ENCODE measurements at places on chromosomes 12 and 14.
A peak's percentile ranks its signal among the peaks of the same experiment; 100 is the strongest.

DNA sequence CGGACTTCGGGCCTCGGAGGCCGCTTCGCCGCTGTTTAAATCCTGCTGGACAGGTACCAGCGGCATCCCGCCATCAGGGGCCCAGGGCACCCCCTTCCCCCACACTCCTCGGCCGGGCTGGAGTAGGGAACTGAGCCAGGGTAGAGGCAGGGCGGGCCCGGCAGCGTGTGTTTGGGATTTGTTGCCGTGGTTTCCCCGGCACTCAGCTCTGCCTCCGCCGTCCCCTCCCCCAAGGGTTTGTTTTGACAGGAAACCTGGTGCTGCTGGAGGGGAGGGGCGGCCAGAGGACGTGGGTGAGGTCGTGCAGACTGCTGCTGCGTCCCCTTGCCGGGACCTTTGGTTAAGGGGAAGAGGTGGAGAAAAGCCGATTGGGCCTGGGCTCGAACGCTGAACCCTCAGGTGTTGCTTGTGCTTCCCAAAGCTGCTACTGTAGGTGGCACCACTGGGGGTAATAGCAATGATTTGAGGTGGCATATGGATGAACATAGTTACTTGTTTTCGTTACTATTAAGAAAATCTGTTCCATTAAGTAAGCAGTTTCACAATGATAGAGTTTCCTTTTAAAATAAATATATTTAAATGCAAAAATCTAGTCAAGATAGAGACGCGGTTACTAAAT is 778 bp downstream of the TCP11L2 start:
- peak; percentile 69 for DNase-seq

- DNase-seq, result peak; percentile 37
Observed at GRCh38 chr14:24734917-24735500, 101.0 kb upstream of the GZMB start.

GRCh38 chr14:35375558-35376025 is 29.0 kb downstream of the NFKBIA start:
- peak; percentile 51 for DNase-seq

DNA sequence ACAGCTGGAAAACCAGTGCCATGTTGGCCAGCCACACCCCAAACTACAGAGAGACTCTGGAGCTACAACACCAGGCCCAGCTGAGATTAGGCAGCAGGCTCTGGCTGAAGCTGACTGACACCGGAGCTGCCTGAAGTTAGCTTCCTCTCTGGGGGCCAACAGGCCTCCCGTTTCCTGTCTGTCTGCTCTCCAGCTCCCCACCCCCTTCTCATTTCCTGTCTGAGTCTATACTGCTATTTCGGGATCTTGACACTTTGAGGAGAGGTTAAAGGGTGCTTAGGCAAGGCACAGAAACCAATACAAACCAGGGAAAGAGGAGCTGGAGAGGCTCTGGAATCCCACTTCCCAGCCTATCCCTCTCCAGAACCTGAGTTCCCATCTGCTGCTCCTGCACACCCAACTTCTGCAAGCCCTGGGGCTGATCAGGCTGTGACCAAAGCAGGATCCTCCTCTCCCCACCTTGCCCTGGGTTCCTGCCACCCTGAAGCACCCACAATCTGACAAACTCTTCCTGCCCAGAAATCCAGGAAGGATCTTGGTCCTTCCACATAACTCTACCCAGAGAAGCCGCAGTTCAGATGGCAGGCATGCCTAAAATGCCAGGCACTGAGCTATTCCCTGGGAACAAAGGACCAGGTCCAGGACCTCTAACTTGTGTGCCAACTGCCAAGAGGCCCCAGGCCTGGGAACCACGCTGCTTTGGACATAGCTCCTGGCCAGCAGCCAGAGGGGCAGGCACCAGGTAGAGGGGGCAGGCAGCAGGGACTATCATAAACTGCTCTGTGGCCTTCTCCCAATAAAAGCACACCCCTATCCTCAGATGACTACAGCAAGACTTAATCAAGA is 39.9 kb downstream of the PRPF40B start:
- DNase-seq, result no peak

- DNase-seq, result no peak
Observed at GRCh38 chr14:39005044-39005880, 97.8 kb downstream of the SEC23A start.

DNA sequence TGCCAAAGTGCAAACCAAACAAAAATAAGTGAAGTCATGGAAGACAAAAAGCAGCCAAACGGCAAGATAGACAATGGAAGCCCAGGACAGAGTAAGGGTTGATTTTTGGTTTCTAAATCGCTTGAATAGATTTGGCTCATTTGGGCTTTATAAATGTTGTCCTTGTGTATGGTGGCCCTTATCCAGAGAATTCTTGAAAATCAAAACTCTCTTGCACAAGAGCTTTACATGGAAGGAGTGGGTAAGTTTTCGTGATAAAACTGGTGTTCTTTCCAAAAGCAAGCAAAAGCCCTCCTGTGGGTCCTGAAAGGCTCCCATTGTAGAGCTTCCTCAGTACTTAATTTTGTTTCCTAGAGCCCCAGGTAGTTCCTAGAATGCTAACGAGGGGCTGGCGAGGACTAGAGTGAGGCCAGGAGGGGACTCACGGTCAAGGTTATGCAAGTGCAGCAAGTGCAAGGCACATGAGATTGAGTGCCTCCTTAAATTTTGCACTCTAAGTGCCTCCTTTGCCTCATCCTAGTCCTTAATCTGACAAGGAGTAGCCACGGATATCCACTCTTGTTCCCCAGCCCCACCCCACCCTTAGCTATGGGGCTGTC is 4.1 kb downstream of the SIX6 start:
- DNase-seq, result no peak

All from NCI-H2171 (cell line).